Amniotic stem cell (primary cell): ENCODE measurements at places on chromosomes 6 and 20.

- DNase-seq = no peak
Observed at GRCh38 chr20:25084626-25085187, 2.8 kb upstream of the VSX1 start.

DNA sequence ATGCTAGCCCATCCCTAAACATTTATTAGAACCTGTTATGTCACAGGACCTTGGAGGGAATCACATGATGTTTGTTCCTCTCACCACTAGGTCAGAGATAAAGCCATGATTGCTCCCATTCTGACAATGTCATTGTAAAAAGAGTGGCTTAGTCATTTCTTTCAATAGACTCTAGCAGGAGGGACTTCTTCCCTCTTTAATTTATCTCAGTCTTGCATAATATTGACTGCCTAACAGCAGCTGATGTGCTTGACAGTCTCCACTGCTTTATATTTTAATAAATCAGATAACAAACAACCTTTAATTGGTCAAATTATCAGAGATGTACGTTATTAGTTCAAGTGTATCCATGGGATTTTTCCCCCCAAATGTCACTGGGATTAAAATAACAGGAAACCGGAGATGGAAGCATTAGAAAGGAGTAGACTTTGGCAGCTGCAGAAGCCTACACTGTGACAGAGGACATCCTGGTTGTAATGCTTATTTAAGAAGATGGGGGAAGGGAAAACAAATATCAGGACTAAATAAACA, 39.6 kb downstream of the LAMA4 start:
- DNase-seq = no peak

DNA sequence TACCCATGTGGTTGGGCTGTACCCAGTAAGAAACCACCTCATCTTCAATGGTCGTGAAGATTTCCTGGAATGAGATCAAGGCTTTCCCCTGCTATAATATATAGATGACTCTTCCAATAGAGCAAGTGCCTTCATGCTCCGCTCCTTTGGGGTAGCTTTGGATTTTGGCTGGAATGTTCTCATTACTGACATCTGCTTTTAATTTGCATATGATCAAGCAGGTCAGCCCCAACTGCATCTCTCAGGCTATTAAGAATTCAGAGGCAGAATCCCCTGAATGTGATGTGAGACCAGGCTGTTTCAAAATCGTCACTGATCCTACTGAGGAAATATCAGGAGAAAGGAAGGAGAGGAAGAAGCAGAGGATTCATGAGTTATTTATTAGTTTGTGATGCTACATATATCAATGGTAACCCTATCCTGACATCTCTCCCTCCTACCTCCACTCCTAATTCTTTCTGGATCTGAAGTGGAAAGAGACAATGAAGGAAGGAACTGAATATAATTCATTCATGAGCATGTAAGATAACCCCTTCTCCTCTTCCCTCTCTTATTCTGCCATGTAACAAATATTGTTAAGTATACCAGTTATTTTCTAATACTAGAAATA, 47.6 kb upstream of the FUCA2 start:
- no peak for DNase-seq

DNA sequence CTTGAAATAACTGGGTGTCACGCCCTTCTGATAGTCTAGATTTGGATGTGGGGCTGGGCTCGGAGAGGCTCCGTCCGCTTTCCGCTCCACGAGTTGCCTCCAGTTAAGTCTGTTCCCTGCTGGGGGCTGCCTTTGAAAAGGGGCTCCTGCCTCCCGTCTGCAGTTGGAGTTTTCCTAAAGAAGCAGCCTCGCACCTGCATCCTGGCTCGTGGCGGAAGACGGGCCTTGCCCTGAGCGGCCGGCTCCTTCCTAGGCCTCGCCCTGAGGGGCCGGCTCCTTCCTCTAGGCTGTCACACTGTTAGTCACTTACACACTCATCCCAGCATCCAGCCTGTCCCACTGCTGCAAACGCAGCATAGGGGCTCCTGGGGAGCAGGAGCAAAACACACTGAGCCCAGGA, 74.4 kb downstream of the SMOC2 start:
- DNase-seq = no peak

DNA sequence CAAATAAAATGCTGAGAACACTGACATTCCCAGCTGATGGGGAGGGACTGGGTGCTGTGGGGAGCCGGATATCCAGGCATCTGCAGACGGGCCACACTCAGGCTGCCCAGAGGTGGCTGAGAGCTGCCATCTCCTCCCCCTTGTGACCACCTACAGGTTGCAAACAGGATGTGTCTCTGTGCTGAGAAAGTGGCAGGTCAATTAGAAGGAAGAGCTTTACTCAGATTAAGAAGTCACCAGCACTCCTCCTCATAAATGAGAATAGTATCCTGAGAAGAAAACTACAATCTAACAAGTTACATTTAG, 63.0 kb downstream of the HUS1B start:
- no peak for DNase-seq

DNA sequence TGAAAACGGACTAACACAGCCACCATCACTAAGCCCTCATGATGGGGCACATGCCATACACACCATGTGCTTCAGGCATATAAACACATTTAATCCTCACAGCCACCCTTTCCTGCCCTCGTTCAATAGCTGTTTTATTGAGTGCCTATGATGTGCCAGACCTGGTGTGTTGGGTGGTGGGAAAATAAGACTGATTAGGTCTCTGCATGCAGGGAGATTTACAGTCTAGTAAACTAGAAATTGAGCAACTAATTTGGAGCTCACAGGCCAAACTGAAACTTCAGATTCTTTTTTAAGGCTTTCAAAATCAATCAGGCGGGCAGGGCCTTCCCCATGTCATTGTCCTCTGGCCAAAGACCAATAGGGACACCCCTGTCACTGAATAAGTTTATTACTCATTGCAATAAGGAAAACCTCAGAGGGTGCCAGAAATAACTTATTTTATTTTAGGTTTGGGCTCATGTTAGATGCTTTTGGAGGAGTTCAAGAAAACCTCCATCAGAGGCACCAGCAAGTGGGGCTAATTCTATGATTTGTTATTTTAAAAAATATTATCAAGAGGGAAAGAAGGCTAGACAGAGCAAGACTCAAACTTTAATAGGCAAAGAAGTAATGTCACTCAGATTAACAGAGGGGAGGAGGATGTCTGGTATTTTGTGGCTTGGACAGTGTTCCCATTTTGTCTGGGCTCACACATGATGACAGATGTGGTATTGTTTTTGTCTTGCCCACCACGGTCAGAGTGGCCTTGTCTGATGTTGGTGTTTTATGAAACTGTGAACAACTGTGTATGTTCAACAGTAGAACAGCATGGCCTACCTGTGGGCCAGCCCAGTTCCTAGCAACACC, 12.0 kb downstream of the ZFP64 start:
- DNase-seq = no peak

DNA sequence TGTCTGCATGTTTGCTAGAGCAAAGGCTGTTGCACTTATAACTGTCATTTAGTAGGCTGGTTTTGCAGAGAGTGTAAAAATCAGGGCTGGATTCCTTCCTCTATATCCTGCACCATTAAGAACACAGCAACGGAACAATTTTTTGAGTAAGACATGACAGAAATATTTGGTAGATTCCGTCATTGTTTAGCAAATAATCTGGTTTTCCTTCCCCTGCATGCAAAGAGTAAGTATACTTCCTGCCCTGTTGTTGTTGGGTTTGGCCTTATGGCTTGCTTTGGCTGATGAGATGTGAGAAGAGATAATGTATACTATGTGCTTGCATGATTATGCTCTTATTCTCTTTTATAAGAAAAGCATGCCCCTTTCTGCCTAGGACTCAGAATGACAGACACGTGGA, 23.8 kb downstream of the MANEA start:
- DNase-seq = no peak

DNA sequence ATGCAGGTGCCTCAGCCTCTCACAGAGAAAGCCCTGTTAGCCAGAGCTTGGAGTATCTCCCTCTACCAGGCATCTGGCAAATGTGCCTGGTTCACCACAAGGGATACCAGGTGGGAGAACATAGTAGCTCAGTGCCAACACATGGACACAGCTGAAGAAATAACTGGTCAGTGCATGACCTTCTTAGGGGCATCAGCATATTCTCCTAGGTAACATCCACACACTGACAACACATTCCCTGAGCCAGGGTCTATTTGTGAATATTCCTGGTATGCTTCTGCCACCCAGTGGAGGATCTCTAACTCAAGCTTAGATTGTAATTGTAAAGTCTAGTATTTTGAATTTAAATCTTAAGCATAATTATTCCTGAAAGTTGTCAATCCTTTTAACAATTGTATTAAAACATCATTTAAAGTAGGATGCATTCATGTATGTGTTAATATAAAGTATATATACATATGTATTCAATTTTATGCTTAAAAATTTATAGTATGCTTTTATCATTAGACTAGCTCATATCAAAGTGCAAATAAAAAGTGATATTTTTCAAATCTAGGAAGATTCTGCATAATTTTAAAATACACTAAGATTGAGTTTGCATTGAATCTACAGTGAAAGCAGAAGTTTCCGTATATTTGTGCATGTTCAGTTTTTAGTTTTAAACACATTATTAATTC, 45.3 kb upstream of the COL21A1 start:
- DNase-seq = peak; percentile 61

- DNase-seq = no peak
Observed at GRCh38 chr6:78300885-78301284, 566.5 kb upstream of the IRAK1BP1 start.

DNA sequence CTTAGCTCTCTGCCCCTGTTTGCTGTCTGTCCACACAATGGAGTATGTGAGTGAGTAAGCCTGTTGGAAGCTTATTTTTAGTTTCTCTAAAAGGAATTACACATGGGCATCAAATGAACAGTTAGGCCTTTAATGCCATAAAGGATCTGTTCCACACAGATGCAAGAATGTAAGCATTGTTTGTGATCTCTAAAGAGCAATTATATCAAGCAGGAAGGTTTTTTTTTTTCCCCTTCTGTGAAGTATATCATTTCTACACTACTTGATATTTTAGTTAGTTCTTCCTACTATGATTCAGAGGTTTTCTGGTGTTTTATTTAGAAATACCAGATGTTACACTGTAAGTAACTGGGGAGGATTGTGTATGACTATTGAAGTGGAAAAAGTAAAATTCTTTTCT, 627.5 kb downstream of the COL12A1 start:
- no peak for DNase-seq

- DNase-seq = peak; percentile 92
Observed at GRCh38 chr20:39849664-39850063, 839.4 kb downstream of the MAFB start.

GRCh38 chr6:43016943-43017334, 2.9 kb downstream of the KLHDC3 start:
- DNase-seq = no peak

DNA sequence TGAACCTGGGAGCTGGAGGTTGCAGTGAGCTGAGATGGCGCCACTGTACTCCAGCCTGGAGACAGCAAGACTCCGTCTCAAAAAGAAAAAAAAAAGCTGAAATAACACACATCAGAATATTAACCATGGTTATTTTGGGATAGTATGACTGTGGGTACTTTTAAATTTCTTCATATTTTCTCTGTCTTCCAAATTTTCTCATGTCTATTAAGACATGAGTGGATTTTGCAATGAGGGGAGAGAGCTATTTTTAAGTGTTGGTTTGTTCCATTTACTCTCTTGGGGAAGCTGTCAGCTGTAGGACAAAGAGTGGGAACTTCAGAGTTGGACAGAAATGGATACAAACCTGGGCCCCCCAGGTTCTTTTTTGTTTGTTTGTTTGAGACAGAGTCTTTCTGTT, 10.3 kb downstream of the ADISSP start:
- no peak for DNase-seq

- no peak for DNase-seq
Observed at GRCh38 chr20:49283176-49283702, 5.4 kb upstream of the ZNFX1 start.

GRCh38 chr6:24339932-24340331, 17.9 kb downstream of the DCDC2 start:
- DNase-seq = no peak

GRCh38 chr20:59811681-59812171, 121.7 kb downstream of the SYCP2 start:
- DNase-seq = no peak

DNA sequence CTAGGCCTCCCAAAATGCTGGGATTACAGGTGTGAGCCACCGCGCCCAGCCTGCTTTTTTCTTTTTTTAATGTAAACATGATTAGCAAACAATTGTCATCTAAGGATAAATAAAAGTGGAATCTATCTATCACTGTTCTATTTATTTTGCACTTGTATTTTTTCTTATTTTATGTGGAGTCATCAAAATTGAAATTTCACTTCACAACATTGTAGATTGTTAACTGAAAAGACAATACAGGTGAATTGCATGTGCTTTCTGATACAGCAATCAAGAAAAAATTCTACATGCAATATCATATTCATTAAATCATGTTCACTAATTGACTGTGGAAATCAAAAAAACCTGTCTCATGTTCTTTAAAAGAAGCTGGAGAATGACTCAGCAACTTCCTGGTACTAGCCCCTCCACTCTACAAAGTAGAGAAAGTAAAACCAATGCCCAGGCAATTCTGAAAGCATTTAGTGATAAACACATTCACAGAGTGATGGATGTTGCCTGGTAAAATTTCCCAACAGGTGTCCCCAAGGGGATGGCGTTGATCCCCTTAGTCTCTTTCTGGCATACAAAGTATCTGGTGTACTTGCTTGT, 10.7 kb upstream of the RFX6 start:
- DNase-seq = no peak
